ENCODE measurements at places on chromosomes 7 and 10. TPM values are rescaled to one million over a fixed set of nuclear protein-coding genes. Genes with fewer than 3 reads are reported as not detected.

Gene STX1A
- 1.8 TPM for total RNA-seq

Gene GPER1
- 3.0 TPM for total RNA-seq

Gene ODAD2
- total RNA-seq, result not detected

Gene CPVL
- total RNA-seq, result 96.1 TPM

Gene CYP3A5
- not detected for total RNA-seq

Data from heart left ventricle (tissue), 16 donors.